ENCODE measurements at places on chromosomes 12 and 14.

GRCh38 chr14:65877624-65878023, 465.1 kb downstream of the FUT8 start:
- no peak for DNase-seq

DNA sequence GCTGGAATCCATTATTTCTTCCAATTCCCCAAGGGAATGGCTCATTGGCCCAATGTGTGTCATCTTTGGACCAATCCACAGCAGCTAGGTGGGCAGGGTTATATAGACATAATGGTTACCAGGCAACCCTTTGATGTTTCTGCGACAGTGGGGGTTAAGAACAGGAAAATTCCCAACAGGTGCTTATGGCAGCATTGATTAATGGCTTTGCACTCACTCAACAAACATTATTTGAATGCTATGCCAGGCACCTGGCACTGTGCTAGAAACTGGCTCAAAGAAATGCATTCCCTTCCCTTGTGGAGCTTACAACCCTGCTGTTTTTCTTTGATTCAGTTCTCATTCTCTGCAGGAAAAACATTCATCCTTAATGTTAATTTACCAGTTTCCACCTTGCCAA, 1221.0 kb downstream of the AACS start:
- DNase-seq, result no peak

GRCh38 chr14:87892763-87893162, 100.2 kb downstream of the GALC start:
- no peak for DNase-seq

DNA sequence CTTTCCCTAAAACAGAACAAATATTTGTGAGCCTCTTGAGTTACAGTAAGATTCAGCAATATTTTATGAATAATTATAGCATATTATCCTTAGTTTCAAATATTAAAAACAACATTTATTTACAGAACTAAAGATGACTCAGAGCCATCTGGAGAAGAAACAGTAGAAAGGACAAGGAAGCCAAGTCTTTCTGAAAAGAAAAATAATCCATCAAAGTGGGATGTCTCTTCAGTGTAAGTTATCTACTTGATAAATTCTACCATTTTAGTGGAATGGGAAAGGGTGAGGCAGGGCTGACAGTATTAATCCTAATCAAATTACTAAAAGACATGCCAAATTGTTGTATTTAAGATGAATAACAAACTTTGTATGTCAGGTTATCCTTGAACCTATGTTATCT, 88.1 kb downstream of the DNAI7 start:
- DNase-seq, result no peak

DNA sequence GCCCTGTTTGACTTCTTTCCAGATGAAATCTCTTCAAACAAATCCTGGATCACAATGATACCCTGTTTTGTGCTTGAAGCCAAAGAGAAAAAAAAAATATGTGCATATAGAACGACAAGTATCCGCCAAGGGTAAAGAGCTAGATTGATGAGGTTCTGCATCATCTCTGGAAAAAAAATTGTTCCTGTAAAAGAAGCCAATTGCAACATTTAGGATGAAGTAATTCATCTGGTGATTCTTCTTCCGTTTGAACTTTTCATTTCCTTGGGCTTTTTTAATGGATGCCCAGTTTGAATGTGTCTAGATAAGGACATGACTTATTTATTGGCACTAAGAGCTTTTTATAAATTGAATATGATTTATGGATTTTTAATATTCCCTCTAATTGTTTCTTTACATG, 38.1 kb upstream of the NPAS3 start:
- peak; percentile 15 for DNase-seq

DNA sequence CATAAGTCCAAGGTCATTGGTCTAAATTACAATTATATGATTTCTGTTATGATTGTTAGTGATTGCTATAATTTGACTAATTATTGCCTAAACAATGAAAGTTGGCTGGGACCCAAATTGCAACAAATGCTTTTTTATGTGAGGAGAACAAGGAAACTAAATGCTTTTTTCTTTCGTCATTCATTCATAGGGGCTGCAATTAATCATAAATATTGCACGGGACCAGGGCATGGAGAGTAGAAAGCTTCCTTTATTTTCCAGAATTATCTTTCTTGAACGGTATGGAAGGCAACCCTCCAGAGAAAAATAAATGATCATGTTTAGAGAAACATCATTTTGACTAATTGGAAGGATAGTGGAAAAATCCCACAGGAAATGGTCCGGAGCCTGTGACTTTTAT, 32.6 kb upstream of the ARHGAP5 start:
- no peak for DNase-seq

- peak; percentile 30 for DNase-seq
Measured at GRCh38 chr12:42360747-42361403, 34.9 kb downstream of the PPHLN1 start.

GRCh38 chr12:79115743-79116142, 251.2 kb downstream of the SYT1 start:
- DNase-seq, result no peak

- no peak for DNase-seq
Measured at GRCh38 chr12:57695770-57696432, 2.0 kb downstream of the OS9 start.

DNA sequence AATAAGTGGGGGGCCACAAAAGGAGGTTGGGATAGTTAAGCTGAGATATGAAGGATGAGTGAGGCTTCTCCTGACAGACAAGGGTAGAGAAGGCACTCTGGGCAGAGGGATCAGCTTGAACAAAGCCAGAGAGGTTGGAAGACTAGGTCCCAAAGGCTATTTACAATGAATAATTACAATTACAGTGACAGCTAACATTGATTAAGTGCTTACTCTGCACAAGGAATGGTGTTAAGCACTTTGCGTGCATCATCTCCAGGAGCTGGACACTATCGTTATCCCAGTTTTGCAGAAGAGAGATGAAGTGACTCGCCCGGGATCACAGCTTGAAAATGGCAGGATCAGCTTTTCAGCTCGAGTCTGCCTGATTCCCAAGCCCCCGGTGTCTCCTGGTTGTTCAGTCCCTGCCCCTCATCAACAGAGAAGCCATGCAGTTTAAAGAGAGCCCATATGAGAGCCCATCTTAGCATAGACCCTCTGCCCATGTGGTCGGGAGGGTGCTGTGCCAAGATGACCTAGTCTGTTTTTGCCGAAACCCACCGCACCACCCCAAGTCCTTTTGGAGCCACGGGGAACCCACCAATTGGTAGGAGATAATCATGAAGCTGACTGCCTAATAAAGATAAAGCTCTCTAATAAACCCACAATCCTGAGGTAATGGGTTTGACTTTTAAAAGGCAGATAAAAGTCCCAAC, 89.9 kb upstream of the HSPB8 start:
- DNase-seq, result no peak

- no peak for DNase-seq
Measured at GRCh38 chr14:56059054-56059453, 59.2 kb upstream of the PELI2 start.

Measured in HCEC 1CT (cell line).